GM04504 (cell line): ENCODE measurements at places on chromosomes 5 and 9.

DNA sequence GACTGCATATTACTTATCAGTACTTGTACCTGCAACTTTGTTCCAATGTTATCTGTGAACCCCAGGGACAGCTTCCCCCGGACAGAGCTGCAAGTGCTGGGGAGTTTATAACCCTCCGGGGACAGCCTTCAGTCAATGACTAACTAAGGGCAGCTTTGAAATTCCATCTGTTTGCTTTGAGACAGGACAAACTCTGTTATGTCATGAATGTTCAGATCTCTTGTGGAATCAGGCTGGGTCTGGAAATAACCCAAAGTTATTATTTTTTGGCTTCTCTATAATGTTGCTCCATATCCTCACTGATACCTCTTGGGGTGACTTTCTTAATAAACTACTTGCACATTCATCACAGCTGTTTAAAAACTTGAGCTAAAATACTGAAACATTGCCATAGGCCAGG lies 617.5 kb upstream of the TLE4 start:
- peak; percentile 53 for DNase-seq

DNA sequence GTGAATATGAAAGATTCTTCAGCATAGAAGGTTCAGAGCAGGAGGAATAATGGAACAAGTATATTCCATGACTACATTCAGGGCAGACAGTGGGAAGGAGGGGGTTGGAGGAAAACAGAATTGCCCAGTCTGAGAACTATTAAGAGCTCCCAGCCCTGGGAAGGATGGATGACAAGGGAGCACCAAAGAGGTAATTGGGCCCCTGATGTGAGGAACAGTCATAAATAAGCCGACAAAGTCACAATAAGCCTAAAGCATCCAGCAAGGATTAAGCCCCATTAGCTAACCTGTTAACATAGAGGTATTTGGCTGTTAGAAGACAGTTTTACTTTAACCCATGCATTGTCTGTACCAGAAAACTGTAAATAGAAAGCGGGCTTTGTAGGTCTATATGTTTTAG lies 348.7 kb upstream of the SEMA6A start:
- no peak for DNase-seq

GRCh38 chr5:133881576-133882388 lies 86.6 kb downstream of the C5orf15 start:
- DNase-seq = no peak

DNA sequence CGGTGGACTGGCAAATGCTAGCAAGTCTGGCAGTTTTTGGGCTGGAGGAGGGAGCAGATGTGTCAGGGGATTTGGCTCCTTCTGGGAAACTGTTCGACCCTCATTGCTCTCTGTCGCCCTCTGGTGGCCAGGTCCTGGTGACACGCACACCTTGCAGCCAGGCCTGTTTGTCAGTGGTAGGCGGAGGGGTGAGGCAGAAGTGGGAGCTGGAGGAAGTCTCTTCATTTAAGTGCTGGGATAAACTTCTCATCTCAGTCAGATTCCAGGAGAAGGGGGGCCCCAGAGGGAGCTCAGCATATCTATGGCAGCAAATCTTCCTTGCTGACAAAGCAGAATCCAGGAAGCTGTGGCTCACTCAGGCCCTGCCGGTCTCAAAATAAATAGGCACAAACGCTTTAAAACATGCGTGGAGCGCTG lies 326.5 kb downstream of the ZSWIM6 start:
- DNase-seq = peak; percentile 35

- peak; percentile 60 for DNase-seq
These were observed 48.5 kb downstream of the PLGRKT start for GRCh38 chr9:5389109-5389732.

- DNase-seq = no peak
These were observed 97.7 kb downstream of the PRDM6 start for GRCh38 chr5:123186771-123187170.

GRCh38 chr5:169416583-169417196 lies 115.8 kb upstream of the SLIT3 start:
- DNase-seq = peak; percentile 83

DNA sequence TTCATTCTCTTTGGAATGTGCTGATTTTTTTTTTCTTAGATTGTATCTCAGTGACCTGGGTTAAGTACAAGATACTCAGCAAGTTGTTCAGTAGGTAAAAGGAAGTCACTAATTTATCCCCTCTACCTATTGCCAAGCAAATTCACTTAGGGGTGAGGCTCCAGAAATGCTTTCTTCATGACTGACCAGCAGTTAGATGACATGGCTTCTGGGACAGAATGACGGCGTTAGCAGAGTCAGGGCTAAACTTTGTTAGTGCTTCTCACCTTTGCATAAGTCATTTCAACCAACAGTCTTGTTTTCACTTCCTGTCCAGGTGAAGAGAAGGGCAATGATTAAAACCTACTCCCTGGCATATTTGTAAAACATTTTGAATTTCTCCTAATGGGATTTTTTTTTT lies 20.2 kb upstream of the MTAP start:
- DNase-seq = no peak

- no peak for DNase-seq
These were observed at the start of gene CCDC192 for GRCh38 chr5:127702926-127703561. Gene CCDC192, plus strand, starts transcription at chr5:127703391. Its CDS starts 55 bp downstream, at chr5:127703446.

GRCh38 chr9:123555646-123556045 lies 199.6 kb downstream of the CRB2 start:
- DNase-seq = no peak

GRCh38 chr9:120735415-120736126 lies 21.3 kb upstream of the MEGF9 start:
- no peak for DNase-seq

GRCh38 chr9:99666571-99666970 lies 155.1 kb upstream of the NR4A3 start:
- no peak for DNase-seq

- DNase-seq = no peak
These were observed 312.8 kb downstream of the ARHGAP26 start for GRCh38 chr5:143083006-143083405.

GRCh38 chr9:95078939-95079338 lies 238.6 kb downstream of the FANCC start:
- no peak for DNase-seq
